ENCODE measurements at places on chromosomes 11 and 22. TPM values are rescaled to one million over a fixed set of nuclear protein-coding genes. Genes with fewer than 3 reads are reported as not detected.

DNA sequence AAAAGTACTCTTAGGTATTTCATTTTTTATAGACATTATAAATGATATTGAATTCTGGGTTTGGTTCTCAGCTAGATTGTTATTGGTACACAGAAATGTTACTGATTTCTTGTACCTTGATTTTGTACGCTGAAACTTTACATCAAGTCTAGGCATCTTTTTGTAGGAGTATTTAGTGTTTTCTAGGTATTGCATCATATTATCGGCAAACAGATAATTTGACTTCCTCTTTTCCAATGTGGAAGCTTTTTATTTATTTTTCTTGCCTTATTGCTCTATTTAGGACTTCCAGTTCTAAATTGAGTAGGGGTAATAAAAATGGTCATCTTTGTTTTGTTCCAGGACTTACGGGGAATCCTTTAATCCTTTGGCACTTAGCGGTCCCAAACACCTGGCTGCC, 676.6 kb upstream of the CCDC179 start:
- DNase-seq: no peak

- DNase-seq: no peak
These were observed 139.9 kb upstream of the NARS2 start for GRCh38 chr11:78714539-78714938.

GRCh38 chr22:18077087-18077638, 627 bp upstream of the PEX26 start:
- no peak for DNase-seq

- DNase-seq: no peak
These were observed 1054.7 kb upstream of the CNTN5 start for GRCh38 chr11:97965849-97966646.

DNA sequence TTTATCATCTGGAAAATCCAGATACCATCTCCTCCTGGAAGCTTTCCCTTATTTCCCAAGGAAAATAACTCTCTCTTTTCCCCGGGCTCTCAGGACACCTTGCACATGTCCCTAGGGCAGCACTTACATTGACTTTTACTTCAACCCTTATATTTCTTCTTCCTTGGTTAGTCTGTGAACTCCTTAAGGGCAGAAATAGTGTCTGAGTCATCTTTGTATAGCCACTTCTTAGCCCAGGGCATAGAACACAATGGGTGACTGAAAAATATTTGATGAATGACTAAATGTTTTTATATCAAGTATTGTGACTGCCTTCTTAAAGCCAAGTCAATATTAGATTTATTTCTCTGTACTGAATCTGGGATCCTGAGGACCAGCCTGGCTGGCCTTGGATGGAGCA, 45.4 kb upstream of the MYOD1 start:
- DNase-seq: no peak

The PTPRCAP gene
- polyA plus RNA-seq: 27.3 TPM

The APOL1 gene
- polyA plus RNA-seq: 3.4 TPM

All from CD14-positive monocyte (primary cell).